ENCODE measurements at places on chromosomes 4 and X.

DNA sequence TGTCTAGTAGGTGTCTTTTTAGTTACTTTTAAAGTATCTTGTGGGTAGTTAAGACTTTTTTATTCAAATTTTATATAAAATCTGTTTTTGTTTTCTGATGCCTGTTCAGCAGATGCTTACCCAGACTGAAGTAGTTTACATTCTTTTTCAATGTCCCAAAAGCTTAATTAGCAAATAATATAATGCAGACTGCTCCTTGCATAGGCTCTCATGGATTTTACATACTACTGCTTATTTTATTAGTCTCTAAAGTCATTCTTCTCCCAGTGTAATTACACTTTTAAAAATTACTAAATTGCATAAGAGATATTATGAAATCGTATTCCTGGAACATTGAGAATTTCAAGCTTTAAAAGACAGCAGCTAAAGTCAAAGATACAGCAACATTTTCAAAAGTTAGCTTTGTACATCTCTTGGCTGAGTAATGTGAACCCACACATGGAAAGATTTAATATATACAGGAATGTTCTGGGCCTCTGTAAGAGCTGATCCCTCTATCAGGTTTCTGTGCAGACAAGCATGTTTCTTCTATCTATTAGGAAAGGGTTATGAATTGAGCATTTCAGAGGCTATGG is 148.4 kb upstream of the SPRY1 start:
- DNase-seq = no peak

DNA sequence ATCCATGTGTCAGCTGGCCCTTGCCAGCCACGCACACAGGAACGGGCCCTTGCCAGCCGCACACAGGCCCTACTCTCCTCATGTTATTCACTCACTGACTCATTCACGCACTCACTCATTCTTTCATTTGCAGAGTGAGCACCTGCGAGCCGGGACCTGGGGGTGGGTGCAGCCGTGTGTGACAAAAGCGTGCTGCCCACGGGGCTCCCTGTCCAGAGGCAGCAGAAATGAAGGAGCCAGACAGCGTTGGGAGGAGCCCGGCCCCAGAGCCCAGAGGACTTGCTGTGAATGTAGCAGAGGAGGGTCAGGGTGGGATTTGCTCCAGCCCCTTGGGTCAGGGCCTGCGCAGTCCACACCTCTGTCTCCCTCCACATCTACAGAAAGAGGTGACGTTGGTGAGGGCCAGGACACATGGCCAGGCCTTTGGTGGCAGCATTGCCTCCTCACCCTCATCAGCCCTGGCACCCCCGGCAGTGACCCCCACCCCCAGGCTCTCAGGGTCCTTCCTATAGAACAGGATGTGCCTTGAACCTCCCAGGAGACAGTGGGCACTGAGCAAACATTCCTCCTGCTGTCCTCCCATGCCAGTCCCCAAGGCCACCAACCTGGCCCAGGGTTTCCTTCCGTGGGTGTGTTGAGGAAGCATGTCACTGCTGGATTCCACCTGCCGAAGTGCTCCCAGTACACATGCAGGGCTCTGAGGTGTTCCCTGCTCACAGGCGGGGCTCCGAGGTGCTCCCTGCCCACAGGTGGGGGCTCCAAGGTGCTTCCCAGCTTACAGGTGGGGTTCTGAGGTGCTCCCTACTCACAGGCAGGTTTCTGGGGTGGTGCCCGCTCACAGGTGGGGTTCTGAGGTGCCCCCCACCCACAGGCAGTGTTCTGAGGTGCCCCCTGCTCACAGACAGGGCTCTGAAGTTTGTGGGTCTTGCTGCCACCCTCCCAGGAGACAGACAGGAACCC is 105.7 kb downstream of the HMX1 start:
- no peak for DNase-seq

DNA sequence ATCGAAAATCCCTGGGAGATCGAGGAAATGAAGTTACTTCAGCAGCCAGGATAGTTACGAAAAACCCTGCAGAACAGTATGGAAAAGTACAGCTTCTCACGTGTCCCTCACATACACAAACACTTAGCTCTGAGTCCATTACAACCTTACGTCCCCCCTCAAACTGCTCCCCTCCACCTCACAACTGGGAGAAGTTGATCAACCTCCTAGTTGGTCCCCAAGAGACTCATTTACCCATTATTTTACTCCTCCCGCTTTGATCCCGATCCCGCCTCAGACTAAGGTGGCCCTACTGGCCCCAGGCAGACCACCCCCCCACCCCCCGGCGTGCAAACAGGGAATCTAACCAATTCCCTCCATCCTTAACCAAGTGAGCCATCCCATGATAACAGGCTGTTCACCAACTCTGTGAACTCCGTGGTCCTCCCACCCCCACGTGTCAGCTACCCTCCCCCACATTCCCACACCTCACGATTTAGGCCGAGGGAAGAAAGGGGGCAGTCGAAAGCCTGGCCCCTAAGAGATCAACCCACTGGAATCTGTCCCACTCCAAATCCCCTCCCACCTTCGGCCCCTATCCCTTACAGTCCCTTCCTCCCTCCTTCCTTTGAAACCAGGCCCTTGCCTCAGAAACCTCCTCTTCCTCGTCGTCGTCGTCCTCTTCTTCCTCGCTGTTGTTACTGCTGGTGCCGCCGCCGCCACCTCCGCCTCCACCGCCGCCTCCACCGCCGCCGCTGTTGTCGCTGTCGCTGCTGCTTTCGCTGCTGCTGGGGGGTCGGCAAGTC is 755 bp downstream of the ANKRD17 start:
- no peak for DNase-seq

DNA sequence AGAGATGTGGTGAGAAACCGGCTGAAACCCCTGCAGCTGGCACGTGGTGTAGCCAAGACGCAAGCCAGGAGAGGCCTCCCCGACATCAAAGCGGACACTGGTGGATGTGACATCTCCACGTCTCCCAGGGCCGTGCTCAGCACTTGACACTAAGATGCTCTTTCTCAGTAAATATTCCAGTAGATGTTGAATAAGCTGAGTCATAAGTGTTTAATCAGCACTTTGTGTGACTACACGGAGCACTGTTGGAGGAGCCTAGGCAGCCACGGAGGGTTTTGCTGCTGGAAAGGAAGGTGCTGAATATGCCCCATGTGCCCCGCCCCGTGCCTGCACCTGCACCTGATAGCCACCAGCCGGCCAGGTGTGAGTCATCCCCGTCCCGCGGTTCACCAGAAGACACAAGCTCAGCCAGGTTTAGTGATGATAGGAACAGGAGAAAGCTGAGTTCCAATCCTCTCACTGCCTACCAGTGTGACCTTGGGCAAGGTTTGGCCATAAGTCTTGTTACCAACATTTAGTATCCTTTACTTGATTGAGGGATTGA is 29.0 kb upstream of the C4orf50 start:
- no peak for DNase-seq

DNA sequence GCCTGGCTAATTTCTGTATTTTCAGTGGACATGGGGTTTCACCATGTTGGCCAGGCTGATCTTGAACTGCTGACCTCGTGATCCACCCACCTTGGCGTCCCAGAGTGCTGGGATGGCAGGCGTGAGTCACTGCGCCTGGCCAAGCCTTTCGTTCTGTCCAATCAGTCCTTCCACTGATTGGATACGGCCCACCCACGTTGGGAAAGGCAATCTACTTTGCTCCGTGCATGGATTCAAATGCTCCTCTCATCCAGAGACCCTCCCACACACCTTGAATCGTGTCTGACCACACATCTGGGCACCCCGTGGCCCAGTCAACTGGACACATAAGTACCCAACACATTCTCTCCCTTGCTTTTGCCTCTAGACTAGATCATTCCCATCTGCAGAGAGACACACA is 74.9 kb downstream of the CRLF2 start:
- DNase-seq = no peak

DNA sequence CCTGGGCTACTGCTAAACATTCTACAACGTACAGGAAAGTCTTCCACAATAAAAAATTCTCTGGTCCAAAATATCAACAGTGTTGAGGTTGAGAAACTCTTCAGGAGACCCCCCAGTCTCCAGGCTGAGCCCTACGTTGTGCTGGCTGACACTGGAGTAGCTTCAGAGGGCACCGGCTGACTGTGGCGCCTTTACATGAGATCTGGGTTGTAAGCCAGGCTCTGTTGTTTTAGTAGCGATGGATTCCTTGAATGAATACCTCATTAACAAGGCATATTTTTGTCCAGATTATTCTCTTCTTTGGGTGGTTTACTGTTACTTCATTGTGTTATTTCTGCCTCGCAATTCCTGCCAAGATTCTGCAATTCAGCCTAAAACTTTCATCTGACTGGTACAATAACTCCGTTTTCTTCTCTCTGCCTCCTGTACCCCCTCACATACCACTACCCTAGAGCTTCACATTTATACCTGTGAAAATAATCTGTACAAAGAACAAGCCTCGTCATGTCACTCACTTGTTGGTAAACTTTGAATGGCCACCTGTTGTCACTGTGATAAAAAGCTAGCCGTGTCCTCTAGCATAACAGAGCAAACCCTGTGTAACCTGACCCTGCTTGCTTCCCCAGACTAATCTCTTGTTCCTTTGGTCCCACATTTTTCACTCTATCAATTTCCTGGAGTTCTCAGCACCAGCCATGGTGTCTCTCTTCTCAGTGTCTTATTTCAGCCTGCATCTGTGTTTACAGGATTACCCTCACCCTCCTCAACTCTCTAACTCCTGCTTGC is 1476.1 kb upstream of the TENM3 start:
- DNase-seq = no peak

GRCh38 chr4:25423548-25423947 is 46.5 kb downstream of the ANAPC4 start:
- no peak for DNase-seq

DNA sequence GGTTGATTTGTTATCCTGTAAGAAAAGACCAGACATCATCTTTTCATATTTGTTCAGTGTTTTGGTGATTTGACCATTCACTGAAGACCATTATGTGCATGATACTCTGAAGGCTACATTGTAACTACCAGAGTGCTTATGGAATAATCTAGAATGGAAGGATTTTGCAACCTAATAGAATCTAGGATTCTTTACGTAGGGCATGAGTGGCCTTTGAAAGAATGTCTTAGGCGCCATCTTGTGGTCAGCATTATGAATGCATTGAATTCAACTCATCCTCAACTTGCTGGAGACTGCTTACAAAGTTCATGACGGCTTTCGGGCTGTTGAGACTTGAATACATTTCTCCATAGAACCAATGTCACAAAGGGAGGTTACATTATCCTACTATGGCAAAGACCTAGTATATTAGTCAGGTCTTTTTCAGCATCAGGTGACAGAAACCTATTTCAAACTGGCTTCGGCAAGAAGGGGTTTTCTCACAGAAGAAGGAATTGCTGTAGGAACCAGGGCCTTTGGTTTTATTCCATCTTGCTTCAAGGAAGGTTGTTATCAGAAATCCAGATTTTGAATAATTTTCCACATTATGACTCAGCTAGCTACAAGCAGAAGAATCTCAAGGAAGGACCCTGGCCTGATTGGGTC is 104.1 kb downstream of the GPAT3 start:
- peak; percentile 2 for DNase-seq

DNA sequence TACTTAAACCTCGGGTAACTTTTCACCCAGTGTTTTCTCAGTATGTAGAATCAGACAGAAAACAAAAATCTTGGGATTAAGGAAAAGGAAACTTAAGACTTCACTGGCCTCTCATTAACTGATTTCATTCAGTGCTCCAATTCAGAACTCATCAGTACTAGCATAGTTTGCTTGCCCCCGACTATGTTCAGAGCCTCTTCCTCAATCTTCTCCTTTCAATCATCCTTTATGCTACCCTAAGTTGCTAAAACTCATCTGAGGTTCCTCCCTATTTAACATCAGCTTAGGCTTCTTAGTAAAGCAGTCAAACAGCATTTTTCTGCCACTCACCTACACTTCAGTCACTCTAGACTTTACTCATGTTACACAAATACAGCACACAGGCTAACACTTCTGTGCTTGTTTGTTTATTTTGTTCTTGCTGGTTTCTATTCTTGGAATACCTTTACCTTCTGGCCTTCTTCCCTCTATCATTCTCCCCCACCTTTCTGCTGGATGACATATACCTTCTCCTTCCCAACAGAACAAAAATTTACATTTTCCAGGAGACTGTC is 163.0 kb upstream of the TLL1 start:
- DNase-seq = no peak

DNA sequence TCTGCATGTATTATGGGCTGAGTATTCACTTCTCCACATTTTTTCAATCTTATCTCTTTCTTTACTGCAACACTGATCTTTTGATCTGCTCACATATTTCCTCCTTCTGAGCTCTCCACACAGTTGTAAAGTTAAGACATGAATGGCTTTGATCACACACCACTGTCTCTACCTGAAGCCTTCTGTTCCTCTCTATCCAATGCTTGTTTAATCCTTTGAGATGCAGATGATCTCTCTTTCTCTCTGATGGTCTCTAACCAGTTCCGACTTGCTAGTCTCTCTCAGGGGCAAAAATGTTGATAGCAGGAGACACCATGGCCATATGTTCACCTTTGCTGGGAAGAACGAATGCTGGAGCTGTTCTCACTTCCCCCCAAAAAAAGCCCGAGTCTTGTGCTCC is 162.4 kb downstream of the UNC5C start:
- no peak for DNase-seq

GRCh38 chr4:76641758-76642157 is 206.7 kb downstream of the SHROOM3 start:
- no peak for DNase-seq

GRCh38 chr4:158729716-158730559 is 6.7 kb upstream of the PPID start:
- peak; percentile 7 for DNase-seq

GRCh38 chr4:64144994-64145393 is 264.3 kb downstream of the TECRL start:
- no peak for DNase-seq

- DNase-seq = no peak
Observed at GRCh38 chrX:12962041-12962504, 12.8 kb upstream of the TMSB4X start.

- DNase-seq = no peak
Observed at GRCh38 chr4:118918388-118918787, 29.7 kb downstream of the SYNPO2 start.

DNA sequence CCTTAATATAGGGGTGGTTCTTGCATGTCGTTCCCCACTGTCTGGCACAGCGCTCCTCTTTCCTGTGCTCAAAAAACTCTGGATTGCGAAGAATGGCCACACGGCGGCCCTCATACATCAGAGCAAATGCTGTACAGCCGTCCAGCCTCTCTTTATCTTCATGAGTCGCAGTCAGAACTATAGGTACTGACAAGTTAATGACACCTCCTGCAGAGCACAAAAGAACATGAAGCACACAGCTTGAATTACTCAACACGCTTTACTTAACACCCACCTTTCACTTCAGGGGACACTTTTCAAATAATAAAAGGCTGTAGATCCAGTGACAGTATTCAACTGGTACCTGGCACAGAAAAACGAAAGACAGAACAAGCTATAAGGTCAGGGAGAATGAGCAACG is 65.3 kb downstream of the PAPSS1 start:
- no peak for DNase-seq

DNA sequence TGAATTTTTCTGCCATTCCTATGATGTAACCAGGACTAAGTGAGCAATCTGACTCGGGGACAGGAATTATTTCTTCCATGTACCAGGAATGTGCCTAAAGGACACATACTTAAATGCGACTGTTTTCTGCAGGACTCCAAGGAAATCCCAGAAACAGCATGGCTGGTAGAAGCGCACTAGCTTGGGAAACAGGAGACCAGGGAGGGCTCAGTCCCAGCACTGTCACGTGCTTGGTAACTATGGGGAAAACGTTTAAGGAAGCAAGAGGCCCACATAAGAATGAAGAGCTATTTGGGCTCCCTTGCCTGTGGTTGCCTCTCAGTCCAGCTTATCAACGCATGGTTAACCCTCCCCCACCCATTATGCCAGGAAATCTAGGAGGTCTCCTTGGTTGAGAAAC is 19.6 kb downstream of the MPP1 start:
- no peak for DNase-seq

GRCh38 chr4:184807256-184807655 is 18.5 kb downstream of the ACSL1 start:
- DNase-seq = no peak

Data from activated CD4-positive, CD25-positive, alpha-beta regulatory T cell (primary cell).